ENCODE measurements at places on chromosomes 1 and 21. TPM values are rescaled to one million over a fixed set of nuclear protein-coding genes. Genes with fewer than 3 reads are reported as not detected.

Gene BCL2L15
- 0.59 TPM for total RNA-seq

Gene C1orf87
- not detected for total RNA-seq

Gene MCOLN2
- 2.4 TPM for total RNA-seq

Gene TRIM58
- total RNA-seq: not detected

Gene NPPA
- total RNA-seq: not detected

Gene KPRP
- total RNA-seq: not detected
